ENCODE measurements at places on chromosomes 2 and 18. TPM values are rescaled to one million over a fixed set of nuclear protein-coding genes. Genes with fewer than 3 reads are reported as not detected.

- H3K27ac ChIP-seq, result no peak overlapping the region
These were observed 30.9 kb downstream of the RTP5 start for GRCh38 chr2:241900251-241901017.

DNA sequence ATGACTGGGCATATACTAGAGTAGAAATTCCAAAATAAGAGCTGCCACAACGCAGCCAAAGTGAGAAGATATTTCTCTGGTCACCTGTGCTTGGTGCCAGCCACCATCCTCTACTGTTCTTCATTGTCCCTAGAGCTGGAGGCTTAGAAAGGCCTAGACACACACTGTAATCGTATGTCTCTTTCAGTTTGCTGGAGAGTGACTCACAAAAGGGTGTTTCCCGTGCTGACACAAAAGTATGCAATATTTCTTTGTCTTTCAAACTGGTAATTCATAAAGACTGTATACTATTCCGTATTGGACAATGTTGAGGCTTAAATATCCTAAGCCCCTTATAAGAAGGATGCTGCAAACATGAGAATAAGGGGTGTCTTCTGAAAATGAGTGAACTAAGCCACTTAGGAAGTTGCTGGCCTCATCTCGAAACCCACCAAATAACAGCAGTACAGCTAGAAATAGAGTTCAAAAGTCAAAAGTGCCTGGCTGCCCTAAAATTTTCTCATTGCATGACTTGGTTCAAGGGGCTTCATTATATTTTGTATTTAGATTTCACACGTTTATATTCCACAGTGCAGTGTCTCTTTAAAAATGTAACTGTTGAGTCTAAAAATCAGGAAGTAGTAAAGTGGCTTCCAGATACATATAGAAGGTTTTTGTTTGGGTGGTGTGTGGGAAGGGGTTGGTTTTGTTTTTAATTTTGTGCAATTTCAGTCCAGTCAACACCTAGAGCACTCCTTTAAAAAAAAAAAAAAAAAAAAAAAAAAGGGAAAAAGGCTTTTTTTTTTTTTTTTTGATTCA, 601.1 kb downstream of the ARHGAP15 start:
- no peak overlapping the region for H3K4me3 ChIP-seq
- DNase-seq, result no peak
- H3K36me3 ChIP-seq, result no peaks in the 10 kb centered on the region
- no peak overlapping the region for H3K27ac ChIP-seq
- no peaks in the 10 kb centered on the region for H3K4me1 ChIP-seq

GRCh38 chr2:241548451-241548835, 10.1 kb upstream of the BOK start:
- no peak for DNase-seq
- H3K36me3 ChIP-seq, result no peaks in the 10 kb centered on the region
- no peak overlapping the region for H3K4me3 ChIP-seq
- no peak overlapping the region for H3K27ac ChIP-seq
- peaks cover 77% of the 10 kb centered on the region for H3K4me1 ChIP-seq

- peaks cover 8% of the 10 kb centered on the region for H3K27me3 ChIP-seq
- H3K4me3 ChIP-seq, result no peak overlapping the region
- H3K4me1 ChIP-seq, result peaks cover 15% of the 10 kb centered on the region
- no peak overlapping the region for H3K27ac ChIP-seq
- no peaks in the 10 kb centered on the region for H3K36me3 ChIP-seq
These were observed 1.3 kb downstream of the DUSP2 start for GRCh38 chr2:96143848-96144480.

- no peak for DNase-seq
- H3K4me3 ChIP-seq, result no peak overlapping the region
- no peaks in the 10 kb centered on the region for H3K36me3 ChIP-seq
- H3K27ac ChIP-seq, result no peak overlapping the region
These were observed 615.8 kb upstream of the SYT4 start for GRCh38 chr18:43893001-43893637.

GRCh38 chr2:20604951-20605381, 45.9 kb downstream of the HS1BP3 start:
- H3K27ac ChIP-seq, result no peak overlapping the region
- H3K4me3 ChIP-seq, result no peak overlapping the region
- DNase-seq, result no peak
- no peaks in the 10 kb centered on the region for H3K36me3 ChIP-seq

DNA sequence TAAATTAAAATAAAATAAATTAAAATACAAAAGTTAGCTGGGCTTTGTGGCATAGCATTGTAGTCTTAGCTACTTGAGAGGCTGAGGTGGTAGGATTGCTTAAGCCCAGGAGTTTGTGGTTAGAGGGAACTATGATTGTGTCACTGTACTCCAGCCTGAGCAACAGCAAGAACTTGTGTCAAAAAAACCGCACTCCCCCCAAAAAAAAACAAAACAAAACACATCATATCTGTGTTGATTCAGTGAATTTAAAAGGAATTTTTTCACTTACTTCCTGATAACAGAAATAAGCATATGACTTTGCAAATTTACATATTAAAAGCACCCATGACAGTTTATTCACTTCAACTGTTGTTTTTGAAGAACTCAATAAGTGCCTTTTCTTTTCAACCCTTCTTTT, 68.1 kb upstream of the PELI1 start:
- H3K4me1 ChIP-seq, result peaks cover 9% of the 10 kb centered on the region
- no peak for DNase-seq
- H3K36me3 ChIP-seq, result no peaks in the 10 kb centered on the region
- no peak overlapping the region for H3K4me3 ChIP-seq

DNA sequence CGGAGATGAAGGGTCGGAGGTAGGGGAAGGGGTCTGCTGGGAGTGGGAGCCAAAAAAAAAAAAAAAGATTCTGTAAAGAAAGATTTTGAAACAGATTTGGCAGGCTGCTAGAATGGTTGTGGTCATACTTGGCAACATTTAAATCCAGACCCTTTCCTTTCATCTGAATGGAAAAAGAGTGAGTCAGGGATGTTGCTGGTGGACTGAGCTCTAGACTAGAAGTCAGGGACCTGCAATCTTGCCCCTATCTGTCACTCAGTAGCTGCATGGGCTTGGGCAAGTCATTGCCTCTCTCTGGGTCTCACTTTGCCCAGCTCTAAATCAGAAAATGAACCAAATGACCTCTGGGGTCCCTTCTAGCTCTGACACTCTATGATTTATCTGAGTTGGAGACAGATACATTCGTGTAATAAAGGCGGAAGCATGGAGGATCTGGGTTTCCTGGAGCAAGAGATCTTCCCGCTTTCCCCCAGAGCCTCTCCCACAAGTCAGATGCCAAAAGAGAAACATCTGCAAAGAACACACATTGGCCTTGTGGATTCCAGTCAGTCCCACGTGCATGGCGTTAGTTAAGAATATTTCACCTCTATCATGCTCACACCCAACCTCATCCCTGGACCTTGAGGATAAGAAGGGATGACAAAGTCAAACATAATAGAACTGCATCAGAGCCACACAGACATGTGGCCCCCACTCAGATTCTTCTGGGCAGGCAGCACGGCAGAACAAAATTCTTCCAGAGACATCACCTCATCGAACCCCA, 58.5 kb downstream of the ADD2 start:
- no peak overlapping the region for H3K4me3 ChIP-seq
- H3K27ac ChIP-seq, result no peak overlapping the region
- peaks cover 7% of the 10 kb centered on the region for H3K27me3 ChIP-seq
- no peak for DNase-seq

DNA sequence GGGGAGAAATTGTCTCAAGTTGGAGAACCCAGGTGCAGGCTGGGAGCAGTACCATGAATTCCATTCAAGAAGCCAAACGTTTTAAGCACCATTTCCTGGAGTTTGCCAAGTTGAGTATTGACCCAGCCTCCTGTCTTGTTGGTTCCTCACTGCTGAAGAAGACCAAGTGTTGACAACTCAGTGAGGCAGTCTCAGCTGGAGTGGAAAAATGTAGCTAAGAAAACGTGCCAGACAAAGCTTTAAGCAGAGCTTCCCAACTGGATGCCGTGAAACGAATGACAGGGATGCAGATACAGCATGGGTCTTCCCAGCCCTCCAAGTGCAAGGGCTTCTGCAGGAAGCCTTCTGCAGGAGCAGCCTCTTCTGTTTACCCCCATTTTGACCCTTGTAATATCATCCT, 778 bp upstream of the INPP1 start:
- H3K27me3 ChIP-seq, result no peaks in the 10 kb centered on the region
- DNase-seq, result no peak
- no peak overlapping the region for H3K27ac ChIP-seq
- no peak overlapping the region for H3K4me3 ChIP-seq

DNA sequence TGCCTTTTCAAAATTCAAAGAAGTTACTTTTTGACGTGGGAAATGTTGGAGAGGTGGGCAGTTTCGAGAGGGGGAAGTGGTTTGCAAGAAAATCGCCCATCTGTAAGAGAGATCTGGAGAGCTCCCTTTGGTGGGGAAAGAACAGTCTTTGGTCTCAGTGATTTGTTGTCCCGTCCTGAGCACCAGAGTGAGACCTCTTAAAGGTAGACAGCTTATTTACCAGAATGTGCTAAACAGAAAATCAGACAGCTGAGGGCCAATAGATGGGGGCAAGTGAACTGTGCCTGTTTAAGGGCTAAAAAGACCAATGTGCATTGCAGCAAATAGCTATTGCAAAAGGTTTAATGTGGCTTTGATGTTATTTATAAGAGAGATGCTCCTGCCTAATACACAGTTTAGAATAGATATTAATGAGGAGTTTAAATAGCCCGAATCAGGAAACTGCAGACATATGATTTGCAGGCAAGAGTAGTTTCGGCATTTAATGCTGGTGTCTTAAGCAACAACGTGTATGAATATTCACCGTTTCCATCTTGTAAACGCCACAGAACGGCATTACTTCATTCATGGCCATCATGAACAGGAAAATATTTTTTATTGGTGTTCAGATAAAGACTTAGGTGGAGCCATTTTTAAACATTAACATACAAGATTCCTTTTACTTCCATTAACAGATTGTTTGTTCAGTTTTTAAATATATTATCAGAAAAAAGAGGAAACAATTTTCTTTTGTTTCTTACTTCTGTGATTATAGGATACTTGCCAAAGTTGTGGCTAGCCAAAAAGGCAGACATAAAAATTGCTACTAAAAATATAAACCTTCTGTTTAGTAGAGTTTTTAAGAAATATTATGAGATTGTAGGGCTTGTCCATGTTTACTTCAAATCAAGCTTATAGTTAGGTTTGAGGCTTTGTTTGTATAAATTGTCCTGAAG, 29.6 kb downstream of the ARHGAP15 start:
- no peak for DNase-seq
- H3K27ac ChIP-seq, result no peak overlapping the region
- H3K4me3 ChIP-seq, result no peak overlapping the region

Gene IL1B
- not detected for total RNA-seq

Gene GPAT2
- not detected for total RNA-seq

Gene LHCGR
- not detected for total RNA-seq

Gene POTEE
- total RNA-seq, result 0.48 TPM
